ENCODE measurements at places on chromosomes 4 and X.
A peak's percentile ranks its signal among the peaks of the same experiment; 100 is the strongest.

GRCh38 chr4:184019076-184019475 lies 114.0 kb downstream of the STOX2 start:
- no peak for DNase-seq

GRCh38 chr4:101031971-101032370 lies 315.4 kb downstream of the PPP3CA start:
- no peak for DNase-seq

- no peak for DNase-seq
These were observed 599 bp upstream of the IL2RG start for GRCh38 chrX:71111921-71112431.

GRCh38 chr4:101599620-101600019 lies 190.9 kb upstream of the BANK1 start:
- DNase-seq = no peak

DNA sequence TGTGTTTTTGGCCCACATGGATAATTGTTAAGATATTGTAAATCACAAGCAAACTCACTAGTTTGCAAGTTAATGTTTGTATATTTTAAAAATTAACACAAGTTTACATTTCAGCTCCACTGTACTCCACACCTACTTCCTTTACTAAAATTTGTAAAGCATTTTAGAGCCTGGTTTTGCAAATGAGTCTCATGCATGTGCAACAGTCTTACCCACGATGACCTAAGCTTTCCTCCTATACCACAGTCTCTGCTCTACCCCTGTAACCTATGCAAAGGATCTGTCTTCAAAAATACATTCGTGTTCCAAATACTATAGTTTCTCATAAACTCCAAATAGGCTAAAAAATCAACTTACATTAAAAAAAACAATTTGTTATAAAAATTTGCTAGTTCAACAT lies 10.2 kb downstream of the BDH2 start:
- no peak for DNase-seq

DNA sequence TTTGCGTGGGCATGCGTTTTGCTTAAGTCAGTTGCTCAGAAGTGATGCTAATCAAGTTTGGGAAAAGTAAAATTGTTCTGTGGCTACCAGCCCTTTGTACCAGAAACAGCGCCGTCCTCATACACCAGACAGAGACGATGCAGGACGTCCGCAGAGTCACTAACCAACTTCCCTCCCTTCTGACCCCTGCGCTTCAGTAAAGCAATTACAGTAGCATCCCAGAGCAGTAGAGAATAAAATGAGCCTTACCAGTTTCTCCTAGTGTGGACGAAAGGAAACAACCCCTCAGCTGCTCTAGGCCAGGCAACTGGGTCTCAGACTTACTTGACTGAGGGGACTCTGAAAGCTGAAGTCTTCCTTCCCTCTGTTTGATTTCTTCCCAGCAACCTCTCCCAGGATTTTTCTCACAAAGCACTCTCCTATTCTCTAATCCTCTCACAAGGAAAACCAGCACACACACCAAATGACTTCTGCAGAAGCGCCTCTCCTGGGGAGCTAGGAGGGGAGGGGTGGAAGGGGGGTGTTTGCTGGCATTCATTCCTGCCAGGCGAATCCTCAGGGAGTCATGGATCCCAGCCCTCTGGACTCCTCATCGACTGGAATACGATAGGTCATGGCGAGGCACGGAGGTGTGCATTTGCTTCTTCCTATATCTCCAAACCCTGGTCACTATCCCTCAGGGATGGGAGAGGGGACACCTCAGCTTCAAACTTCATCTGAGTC lies 56.0 kb upstream of the MID1 start:
- no peak for DNase-seq

DNA sequence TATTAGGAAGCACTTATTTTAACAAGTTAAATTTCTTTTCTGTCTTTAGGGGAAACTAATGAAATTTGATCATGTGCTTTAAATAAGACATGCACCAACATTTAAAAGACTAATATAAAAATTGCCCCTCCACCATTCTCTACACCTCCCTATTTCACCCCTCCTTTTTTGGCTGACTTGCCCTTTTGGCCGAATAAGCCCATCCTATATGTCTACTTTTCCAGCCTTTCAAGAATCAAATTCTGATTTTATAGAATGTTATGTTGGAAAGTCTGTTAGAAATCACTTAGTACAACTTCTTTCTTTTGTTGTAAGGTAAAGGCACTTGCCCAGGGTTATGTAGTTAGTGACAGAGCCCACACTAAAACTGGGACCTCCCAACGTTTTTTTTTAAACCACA lies 1.8 kb downstream of the CAPN6 start:
- no peak for DNase-seq

- no peak for DNase-seq
These were observed 54.9 kb downstream of the USP46 start for GRCh38 chr4:52604215-52604614.

DNA sequence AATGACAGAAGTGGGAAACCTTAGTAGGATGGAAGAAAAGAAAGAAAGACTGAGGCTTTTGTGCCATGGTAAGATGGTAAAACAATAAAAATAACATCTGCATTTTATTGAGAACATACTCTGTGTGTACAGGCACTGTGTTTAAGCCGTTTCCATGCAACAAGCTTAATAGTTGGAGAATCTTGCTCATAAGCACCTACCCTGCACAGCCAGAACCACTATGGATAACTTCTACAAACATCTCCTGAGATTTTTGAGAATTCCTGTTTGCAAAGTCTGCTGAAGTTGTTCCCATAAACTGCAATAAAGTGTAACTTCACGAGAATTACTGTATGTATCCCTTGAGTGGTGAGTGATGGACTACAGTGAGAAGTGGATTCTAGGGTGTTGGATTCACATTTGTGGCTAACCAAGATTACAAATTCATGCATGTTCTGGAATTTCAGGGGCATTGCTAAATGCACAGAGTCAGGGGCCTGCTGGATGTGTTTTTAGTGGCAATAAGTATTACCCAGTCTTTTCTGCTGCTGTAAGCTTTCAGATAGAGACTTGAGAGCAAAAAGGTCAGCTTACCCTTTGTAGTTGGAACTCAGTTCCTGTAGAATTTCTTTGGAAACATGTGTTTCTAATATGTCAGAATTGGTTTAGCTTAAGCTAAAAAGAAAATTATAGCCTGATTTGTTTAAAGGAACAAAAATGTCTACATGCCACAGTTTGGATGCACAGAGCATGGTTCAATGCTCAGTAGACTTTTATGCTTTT lies 132.5 kb downstream of the AFF1 start:
- no peak for DNase-seq

DNA sequence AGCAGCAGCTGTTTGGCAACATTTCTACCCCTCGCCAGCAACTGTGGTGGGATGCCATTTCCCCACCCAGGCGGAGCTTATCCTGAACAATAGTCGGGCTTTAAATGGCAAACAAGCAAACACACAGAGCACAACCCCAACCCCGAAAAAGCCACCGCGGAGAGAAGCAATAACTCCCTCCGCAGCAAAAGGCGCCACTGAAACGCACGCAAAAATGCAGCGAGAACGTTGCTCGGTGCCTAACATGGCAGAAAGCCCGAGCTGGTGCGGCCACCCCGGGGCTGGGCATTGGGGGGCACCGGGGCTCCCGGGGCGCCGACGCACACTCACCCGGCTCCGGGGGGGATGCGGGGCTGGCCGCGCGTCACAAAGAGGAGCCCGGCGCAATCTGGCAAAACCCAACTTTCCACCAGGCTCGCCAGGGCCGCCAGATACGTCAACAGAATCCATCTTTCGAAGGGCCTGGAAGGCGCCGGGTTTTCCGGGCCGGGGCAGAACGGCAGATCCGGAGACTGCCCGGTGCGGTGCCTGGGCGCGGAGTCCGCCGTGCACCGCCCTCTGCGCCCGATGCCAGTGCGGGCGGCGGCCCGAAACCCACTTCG lies 818 bp downstream of the RAI2 start:
- DNase-seq = peak; percentile 1

DNA sequence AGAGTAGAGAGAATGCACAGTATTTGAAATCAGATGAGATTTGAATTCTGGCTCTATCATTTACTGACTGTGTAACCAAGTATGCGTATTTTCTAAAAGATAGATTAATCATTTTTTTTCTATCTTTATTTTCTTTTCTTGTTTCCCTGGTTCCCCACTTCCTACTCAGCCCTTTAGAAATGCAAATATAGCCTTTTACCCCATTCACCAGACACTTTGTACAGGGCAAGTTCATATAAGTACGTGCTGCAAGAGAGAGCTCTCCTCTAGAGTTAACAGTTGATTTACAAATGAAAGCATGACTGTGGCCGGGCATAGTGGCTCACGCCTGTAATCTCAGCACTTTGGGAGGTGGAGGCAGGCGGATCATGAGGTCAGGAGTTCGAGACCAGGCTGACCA lies 17.8 kb upstream of the TDO2 start:
- no peak for DNase-seq
